ENCODE measurements at places on chromosomes 12 and 14.

DNA sequence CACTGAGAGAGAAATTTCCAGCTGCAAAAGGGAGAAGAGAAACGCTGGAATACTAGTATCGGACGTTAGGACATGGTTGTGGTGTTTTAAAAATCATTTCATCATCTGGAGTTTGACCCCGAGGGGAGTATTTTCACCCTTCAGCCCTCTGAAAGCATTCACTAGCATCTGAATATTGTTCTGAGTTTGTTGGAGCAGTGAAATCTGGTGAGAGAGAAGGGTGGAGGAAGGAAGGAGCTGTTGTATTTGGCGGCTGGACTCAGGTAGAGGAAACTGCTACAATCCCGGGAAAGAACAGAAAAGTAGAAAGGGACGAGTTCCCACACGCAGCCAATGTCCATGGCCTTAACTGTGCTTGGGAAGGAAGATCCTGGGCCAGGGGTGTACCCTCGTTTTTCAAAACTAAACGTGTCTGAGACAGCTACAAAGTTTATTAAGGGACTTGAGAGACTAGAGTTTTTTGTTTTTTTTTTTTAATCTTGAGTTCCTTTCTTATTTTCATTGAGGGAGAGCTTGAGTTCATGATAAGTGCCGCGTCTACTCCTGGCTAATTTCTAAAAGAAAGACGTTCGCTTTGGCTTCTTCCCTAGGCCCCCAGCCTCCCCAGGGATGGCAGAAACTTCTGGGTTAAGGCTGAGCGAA, 896 bp upstream of the CDKN1B start:
- no peak for DNase-seq

DNA sequence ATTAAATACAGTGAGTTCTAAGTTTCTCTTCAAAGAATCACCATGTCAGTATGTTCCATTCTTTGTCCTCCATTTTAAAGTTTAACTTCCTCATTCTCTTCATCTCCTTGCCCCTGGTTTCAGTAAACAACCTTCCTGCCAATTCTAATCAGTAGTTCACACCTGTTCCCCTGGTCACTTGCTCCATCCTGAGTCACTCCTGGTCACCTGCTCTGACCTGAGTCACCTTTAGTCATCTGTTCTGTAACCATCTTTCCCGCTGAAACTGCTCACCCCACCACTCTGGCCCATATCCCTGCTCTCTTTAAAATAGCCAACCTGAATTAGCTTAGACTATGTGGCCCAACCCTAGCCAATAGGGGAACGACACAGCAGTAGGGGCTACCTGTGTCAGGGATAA, 1447.4 kb upstream of the TMEM132C start:
- DNase-seq, result no peak

DNA sequence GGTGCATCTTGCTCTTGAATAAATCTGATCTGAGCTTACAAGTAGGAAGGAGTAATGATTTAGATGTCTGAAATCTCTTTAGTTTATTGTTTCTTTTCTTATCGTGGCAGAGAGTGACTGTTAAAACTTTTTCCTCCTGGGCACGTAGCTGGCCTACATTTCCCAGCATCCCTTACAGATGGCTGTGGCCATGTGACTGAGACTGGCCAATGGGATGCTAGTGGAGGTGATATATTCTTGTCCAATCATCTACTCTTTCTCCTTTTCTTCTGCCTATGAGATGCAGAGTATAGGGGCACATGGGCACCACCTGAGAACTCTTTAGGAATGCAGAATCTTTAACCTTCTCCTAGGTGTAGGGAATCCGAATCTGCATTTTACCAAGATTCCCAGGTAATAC, 237.3 kb downstream of the RGS6 start:
- DNase-seq, result peak; percentile 11

DNA sequence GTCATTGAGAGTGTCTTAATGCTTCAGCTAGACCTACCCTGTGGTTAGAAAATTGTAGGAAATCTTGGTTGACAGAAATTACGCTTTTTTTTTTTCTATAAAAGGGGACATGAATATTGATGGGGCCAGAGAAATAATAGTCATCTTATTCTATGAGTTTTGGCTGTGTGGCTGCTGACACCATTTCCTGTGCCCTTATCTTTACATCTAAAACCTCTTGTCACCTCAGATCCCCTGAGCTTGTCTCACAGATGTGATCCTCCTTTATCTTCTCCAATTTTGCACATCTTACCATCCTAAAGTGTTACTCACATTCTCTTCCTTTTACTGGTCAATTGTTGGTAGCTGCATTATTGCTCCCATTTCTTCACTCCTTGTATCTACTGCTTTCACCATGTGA, 36.1 kb downstream of the ASCL1 start:
- DNase-seq, result no peak

DNA sequence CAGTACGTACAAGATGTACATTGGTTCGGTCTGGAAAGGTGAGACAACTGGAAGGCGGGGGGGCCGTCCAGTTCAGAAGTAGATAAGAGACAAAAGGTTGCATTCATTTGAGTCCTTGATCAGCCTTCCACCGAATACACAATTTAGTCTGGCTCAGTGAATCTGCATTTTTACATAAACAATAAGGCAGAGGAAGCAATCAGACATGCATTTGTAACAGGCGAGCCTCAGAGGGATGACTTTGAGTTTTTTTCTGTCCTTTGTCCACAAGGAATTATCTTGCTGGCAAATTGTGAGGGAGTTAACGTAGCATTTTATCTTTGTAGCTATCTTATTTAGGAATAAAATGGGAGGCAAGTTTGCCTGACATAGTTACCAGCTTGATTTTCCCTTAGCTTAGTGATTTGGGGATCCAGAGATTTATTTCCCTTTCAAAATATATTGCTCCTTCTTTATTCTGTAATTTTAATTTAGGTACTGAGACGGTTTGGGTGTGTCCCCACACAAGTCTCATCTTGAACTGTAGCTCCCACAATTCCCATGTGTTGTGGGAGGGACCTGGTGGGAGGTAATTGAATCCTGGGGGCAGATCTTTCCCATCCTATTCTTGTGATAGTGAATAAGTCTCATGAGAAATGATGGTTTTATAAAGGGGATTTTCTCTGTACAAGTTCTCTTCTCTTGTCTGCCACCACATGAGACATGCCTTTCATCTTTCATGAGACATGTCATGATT, 59.4 kb downstream of the TESPA1 start:
- no peak for DNase-seq

DNA sequence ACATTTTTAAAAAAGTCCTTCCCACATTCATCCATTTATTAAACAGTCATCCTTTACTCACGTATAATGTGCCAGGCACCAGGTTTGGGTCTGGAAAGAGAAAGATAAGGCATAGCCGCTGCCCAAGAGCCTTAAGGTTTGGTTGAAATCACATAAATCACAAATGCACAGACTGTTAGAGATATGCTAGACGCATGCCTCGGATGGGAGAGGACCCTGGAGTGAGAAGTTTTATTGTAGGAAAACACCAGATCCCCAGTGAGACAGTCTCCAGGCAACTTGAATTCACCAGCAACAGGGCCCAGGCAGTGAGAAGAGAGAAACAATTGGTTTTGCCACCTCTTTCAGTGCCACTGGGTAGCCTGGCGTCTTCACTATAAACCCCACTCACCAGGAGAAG, 305.9 kb upstream of the AMIGO2 start:
- no peak for DNase-seq

- peak; percentile 47 for DNase-seq
Measured at GRCh38 chr12:32947206-32948067, 50.9 kb upstream of the PKP2 start.

DNA sequence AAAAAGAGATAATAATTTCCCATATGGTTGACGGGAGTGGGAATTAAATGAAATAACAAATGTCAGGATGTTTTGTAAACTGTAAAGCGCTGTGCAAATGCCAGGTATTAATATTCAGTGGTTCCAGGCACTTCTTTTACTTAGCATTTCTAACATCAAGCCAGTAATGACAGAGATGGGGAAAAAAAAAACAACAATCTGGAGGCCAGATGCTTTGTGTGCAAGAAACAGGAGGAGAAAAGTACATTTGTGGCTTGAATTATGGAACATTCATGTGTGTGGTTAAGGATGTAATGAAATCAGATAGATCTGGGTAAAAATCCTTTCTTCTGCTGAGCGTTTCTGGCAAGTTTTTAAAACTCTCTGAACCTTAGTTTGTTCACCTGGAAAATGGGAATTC, 509.6 kb downstream of the FUT8 start:
- DNase-seq, result no peak

DNA sequence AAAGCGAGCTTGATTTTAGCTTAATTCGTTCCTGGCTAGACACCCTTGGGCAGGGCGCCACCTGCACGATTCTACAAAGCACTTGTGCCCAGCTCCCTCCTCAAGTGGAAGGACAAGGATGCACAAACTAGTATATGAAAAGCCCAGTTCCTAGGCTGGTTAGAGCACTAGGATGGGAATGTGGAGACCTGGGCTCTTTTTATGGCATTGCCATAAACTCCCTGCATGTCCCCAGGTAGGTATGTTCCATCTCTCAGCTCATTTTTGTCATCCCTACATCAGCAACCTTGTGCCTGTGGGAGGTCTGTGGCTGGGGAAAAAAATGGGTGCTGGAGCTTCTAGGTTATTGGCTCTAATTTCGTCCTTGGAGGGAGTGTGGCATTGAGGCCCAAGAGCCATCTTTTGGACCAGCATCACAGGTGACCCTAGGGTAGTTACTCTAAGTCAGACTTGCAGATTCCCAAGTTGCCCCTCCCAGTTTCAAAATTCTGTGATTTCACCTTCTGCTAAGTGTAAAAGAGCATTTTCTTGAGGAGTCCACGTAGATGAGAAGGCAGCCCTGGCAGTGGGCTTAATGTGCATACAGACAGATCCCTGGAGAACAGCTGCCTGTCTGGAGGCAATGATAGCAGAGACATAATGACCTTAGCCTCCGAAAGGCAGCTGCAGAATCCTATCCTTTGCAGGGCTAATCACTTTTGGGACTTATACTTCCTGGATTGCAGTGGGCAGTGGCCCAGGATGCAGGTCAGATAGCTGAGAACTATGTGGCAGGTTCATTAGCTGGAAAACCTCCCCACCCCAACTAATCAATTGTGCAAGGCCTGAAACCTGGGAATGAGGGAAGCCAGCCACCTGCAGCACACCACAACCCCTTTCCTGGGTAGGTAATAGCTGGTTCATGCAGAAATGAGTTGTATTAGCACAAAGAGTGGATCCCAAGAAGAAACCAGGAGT, 47.6 kb upstream of the BDKRB2 start:
- peak; percentile 65 for DNase-seq

DNA sequence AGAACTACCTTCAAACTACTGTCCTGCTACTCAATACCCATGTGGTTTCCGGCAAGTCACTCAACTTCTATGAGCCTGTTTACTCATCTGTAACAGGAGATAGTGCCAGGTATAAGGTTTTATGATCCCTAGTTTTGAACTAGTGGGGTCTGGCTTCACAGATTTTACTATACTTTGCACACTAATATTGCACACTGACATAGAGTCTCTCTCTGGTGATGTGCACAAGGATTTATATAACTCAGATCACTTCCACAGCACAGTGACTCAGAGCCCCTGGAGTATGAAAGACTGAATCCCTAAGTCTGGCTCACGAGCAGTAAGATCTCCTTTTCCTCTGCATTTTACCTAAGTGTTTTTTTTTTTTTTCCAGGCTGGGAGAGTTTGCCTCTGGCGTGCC, 69.7 kb upstream of the SLC38A2 start:
- peak; percentile 18 for DNase-seq

DNA sequence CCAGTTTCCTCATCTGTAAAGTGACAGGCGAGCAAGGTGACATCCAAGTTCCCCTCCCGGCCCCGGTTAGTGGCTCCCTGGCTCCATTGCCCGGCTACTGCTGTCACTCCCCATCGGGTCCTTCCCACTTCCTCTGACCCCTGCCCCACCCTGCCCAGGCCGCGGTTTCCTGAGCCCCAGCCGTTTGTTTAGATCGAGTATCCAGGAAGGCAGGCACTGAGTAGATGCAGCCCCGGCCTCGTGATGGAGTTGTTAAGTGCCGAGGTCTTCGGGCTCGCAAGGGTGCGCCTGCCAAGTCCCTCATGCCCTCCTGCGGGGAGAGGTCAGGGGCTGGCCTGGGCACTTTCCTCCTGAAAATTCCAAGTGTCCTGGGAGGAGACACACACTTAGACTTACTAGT, 55.4 kb downstream of the TEAD4 start:
- DNase-seq, result no peak

GRCh38 chr12:81010641-81011040, 67.2 kb upstream of the ACSS3 start:
- DNase-seq, result peak; percentile 56

DNA sequence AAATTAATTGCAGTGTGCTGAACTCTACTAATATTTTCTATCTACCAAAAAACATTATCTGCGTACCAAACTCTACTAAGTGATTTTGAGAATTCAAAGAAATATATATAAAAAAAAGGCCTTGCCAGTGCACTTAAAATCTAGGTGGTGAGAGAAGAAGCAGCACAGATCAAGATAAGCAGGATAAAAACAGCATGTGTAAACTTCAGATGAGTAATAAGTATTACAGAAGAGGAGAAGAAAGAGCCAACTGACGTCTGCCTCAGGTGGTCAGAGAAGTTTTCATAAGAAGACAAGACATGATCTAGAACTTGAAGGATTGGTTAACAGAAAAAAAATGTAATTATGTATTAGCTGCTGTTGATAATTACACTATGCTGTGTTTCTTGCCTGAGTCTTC, 166.4 kb downstream of the DUSP6 start:
- no peak for DNase-seq

GRCh38 chr12:42236017-42236416, 2.0 kb downstream of the YAF2 start:
- no peak for DNase-seq

DNA sequence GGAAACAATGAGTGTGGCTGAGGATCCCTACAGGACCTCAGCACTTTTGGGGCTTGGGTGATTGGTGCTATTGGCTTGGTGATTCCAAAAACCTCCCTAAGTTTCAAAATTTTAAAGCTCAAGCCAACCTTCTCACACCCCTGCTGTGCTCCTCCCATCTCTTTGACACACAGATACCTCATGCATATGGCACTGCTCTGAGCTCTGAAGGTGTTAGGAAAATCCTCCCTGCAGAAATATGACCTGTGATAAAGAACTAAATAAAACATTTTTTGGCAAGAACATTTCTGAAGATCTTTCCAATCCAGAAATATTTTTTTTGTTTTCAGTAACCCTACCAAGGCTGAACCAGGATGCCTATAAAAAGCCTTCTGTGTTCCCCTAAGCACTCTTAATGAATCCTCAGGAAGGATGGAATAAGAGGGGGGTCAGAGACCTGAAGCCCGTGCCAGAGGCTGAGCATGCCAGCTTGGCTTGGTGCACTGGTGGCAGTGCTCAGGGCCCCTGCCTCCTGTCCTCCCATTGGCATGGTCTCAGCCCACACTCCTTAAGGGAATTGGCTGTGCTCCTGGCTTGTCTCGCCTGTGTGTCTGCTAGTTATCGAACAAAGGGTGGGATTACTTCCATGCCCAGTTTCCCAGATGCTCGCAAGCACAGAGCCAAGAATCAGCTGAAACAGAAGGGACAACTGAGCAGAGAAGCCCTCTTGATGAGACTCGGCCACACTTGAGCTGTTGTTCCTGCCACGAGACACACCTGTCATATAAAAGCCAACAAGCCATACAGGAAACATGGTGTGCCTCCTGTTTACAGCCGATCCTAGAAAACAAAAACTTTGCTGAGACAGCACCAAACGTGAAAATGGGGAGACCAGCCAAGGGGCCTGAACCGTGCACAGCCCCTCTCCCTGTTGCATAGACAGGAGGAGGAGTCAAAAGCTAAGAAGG, 132.7 kb upstream of the EEA1 start:
- DNase-seq, result peak; percentile 12

- no peak for DNase-seq
Measured at GRCh38 chr12:108176292-108176691, 47.2 kb downstream of the WSCD2 start.

GRCh38 chr12:5806371-5807089, 138.5 kb downstream of the ANO2 start:
- DNase-seq, result no peak

GRCh38 chr14:71749613-71750238, 182.5 kb upstream of the RGS6 start:
- no peak for DNase-seq
